ENCODE measurements at places on chromosomes 6 and 20.

- DNase-seq, result no peak
Observed at GRCh38 chr6:62192593-62192992, 93.4 kb downstream of the KHDRBS2 start.

DNA sequence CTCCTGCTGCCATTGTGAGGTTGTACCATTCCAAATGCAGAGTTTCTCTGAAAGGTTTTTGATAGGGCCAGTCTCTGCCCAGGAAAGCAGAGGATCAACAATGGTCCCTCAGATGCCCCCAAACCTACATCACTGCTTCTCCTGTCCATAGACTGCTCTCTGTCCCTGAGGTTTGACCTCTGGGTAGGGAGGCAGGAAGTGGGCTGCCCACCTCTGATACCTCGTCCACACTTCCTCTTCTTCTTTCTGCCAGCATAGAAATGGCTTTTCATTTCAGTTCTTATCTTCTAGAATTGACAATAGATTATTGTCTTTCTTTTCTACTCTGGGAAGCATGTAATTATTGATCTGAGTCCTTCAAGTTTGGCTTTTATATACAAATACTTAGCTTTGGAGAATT, 170.6 kb downstream of the TRMT11 start:
- no peak for DNase-seq

DNA sequence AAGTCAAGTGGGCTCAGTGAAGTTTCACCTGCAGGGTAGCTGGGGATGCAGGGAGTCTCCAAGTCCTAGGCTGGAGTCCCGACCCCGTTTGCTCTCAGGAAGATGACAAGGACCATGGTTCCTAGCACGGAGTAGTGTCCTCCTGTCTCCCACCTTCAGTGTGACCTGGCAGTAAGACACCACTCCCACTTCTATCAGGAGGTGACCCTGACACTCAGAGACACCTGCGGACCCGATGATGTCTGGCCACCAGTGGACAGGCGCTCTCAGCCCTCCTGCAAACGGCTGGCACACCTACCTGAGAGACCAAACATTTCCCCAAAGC, 1.1 kb downstream of the SOD2 start:
- DNase-seq, result no peak

- no peak for DNase-seq
Observed at GRCh38 chr6:99514089-99514488, 1.1 kb downstream of the USP45 start.

DNA sequence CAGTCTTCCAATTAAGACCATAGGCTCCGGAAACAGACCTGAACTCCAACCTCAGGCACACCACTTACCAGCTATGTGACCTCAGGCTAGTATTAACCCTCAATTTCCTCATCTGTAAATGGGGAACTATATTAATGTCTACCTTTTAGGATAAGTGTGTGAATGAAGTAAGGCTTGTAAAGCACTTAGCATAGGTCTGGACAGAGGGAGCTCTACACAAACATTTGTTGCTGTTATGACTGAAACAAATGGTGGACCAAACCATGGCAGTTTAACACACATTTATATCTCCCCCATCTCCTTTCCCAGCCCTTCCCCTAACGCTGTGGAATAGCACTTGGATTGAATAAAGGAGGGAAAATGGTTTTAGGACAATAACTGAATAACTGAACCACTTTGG, 48.7 kb downstream of the TSHZ2 start:
- no peak for DNase-seq

GRCh38 chr6:82842721-82843120, 222.9 kb downstream of the UBE3D start:
- DNase-seq, result no peak

DNA sequence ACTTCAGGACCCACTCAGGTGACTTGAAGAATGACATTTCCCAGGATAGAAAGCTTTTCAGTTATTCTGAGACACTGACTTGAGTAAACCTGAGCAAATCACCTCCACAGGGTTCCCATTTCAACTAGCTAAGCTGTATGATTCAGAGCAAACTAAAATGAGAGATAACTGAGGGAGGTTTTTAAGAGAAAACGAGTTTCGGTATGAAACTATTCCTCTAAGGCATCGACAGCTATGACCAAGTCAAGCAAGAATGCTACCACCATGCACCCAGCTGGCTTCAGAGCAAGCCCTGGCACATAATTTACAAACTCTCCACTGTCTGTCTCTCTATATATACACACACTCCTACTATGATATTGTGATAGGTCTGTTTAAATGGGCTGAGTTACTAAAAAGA, 75.4 kb downstream of the PERP start:
- peak; percentile 72 for DNase-seq

- no peak for DNase-seq
Observed at GRCh38 chr6:140581601-140582000, 1207.2 kb upstream of the CITED2 start.

- DNase-seq, result no peak
Observed at GRCh38 chr6:116876107-116876506, 935 bp upstream of the RFX6 start.

DNA sequence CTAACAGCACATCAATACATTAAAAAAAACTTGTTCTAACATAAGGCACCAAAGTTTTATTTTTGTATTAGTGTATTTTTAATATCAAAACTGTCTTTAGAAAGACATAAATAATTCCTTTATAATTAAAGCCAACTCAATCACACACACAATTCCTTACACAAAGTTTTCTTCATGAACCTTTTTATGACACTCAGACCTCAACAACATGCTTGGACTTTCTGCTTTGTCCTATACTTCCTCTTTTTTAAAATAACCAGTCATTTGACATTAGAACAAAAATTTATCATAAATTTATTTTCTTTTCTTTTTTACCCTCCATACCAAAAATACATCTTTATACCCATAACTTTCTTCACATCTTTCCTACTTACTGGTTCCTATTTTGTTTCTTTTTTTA, 292.0 kb upstream of the ARID1B start:
- no peak for DNase-seq

DNA sequence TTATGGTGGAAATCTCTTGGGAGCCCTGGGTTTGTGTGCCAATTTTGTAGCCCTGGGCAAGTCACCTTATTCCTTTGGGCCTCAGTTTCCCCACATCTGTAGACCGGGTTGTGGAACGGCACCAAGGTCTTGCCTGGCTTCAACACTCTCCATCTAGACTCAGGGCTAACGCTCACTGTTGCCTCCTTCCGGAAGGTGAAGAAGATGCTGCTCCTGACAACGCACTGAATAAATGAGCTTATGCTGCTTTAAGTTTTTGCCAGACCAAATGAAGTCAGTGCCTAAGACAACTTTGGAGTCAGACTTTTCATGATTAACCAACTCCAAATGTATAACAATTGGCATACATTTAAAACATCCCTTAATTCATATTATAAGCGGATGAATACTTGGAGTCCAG, 53.1 kb downstream of the PSMG4 start:
- no peak for DNase-seq

DNA sequence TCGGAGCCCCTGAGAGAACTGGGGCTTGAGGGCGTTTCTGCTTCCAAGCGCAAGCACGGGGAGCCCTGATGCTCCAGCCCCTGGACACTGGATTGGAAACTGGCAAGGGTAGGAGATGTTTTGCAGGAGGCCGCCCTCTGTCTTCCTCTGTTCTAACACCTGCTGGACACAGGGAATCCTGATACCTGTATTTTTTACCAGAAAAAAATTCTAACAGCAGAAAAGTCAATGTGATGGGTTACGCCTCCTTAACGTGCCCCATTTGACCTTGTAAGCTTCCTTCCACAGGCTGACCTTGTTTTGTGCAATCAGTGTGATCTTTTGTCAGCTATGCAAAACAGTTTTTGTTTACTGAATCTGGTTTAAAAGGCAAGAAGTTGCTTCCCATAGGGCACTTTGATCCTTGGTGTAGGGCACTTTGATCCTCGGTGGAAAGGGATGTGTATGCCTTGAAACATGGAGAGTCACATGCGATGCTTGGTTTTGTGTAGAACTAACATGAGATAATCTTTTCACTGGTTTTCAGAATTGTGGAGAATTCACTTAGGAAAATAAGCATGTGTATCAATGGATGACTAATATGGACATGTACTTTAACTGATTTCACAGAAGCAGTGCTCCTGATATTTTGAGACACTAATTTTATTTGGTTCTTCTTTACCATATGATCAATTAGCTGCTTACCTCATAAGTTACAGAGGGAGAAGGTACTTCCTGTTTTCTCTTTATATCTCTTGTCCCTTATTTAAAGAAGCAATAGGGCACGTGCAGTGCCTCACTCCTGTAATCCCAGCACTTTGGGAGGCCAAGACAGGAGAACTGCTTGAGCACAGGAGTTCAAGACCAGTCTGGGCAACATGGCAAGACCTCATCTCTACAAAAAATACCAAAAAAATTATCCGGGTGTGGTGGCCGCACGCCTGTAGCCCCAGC, 59.9 kb upstream of the MAP3K4 start:
- DNase-seq, result no peak

- DNase-seq, result no peak
Observed at GRCh38 chr6:159801935-159802334, 1.9 kb downstream of the PNLDC1 start.

DNA sequence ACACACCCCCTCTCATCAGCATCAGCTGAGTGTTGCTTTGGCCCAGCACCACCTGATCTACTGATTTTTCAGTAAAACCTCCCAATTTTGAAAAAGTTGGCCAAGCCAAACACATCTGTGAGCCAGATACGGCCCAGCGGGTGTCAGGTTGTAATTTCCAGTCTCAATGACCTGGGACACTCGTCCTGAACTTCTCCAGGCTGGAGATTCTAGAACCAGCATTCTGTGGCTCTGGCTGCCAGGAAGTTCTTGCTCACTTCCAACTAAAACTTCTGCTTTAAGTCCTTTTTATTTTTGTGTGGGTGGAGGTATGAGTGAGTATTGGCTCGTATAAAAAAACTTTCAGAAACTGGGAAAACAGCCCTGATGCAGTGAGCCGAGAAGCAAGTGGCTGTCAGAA, 5.1 kb downstream of the KIAA1755 start:
- peak; percentile 48 for DNase-seq

DNA sequence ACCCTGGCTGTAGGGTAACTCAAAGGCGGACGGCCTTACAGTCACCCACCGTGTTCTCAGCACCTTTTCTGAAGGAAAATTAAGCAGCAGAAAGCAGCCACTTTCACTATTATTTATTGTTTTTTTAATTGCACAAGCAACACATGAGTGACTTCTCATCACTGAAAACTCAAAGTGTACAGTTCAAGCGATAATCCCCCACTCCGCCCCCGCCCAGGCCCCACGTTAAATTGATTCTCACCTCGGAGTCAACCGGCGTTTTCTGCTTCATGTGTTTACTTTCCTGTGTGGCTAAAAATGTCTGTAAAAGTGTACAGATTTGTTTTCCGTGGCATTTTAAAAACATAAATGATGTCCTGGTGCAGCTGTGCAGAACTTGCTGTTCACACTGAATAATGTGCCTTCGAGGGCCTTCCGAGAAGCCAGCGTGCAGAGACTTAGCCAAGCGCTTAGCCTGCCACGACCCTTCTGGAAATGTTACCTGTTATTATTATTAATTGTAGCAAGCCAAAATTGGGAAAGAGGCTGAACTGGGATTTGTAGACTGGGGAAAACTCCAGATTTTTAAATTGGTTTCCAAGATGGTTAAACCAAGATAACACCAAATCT, 335.7 kb downstream of the CDH4 start:
- DNase-seq, result no peak

- no peak for DNase-seq
Observed at GRCh38 chr20:32780749-32781655, 18.8 kb downstream of the DNMT3B start.

All from RWPE2 (cell line).